ENCODE measurements at places on chromosomes 5 and 9.

DNA sequence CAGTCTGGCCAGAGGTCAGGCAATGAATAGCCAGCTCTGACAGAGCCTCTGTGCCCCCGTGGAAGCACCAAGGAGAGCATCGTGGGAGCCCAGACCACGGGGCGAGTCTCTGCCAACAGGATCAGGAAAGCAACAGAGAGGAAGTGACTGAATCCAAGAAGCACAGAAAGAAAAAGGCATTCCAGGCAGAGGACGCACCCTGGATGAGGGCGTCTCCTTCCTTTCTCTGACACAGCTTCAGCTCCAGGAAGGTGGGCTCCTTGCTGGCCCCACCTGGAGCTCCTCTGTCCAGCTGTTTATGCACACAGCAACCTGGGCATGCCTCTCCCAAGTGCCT, 16.6 kb downstream of the HK3 start:
- DNase-seq: no peak

GRCh38 chr9:121562301-121562700, 62.7 kb upstream of the GGTA1 start:
- DNase-seq: no peak

GRCh38 chr9:128015696-128016095, 34.9 kb upstream of the EEIG1 start:
- no peak for DNase-seq

- DNase-seq: no peak
Observed at GRCh38 chr9:136688274-136689107, 1.2 kb upstream of the AGPAT2 start.

- no peak for DNase-seq
Observed at GRCh38 chr9:121783521-121784507, 132.4 kb downstream of the DAB2IP start.

GRCh38 chr5:38695021-38695958, 138.8 kb upstream of the LIFR start:
- no peak for DNase-seq

- DNase-seq: no peak
Observed at GRCh38 chr5:10595672-10596309, 31.9 kb downstream of the ANKRD33B start.

DNA sequence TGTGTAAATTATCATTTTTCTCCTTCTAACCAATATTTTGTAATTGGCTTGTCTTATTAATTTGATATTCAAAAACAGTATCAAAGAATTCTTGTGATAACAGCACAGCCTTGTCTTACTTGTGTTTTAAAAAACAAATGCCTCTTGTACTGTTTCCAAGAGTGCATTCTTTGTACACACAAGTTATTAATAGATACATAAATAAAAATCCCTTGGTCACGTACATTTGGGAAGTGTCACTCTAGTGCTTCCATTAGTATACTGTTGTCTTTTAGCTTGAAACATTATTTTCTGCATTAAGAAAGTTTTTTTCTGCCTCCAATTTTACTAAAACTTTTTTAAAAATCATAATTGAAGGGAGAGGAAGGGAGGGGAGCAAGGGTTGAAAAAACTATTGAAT, 133.2 kb downstream of the PIP5K1B start:
- DNase-seq: no peak

GRCh38 chr5:154384480-154385235, 61.1 kb upstream of the SAP30L start:
- DNase-seq: no peak

DNA sequence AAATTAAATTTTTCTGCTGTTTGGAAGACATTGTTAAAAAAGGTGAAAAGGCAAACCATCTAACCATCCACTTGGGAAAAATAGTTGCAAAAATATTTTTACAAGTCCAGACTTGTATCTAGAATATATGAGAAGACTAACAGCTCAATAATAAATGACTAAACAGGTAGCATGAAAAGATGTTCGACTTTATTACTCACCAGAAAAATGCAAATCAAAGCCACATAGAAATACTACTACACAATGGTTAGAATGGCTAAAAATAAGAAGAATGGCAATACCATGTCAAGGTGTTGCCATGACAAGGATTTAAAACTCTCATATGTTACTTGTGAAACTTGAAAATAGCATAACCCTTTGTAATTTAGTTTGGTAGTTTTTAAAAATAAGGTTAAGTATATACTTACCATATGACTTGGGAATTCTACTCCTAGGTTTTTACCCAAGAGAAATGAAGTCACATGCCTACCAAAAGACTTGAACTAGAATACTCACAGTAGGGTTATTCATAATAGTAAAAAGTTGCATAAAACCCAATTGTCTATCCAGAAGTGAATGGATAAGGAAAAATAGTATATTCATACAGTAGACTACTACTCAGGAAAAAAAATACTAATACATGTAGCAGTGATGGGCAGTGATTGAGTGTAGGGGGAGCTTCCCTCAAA, 93.8 kb downstream of the VPS13A start:
- DNase-seq: no peak

DNA sequence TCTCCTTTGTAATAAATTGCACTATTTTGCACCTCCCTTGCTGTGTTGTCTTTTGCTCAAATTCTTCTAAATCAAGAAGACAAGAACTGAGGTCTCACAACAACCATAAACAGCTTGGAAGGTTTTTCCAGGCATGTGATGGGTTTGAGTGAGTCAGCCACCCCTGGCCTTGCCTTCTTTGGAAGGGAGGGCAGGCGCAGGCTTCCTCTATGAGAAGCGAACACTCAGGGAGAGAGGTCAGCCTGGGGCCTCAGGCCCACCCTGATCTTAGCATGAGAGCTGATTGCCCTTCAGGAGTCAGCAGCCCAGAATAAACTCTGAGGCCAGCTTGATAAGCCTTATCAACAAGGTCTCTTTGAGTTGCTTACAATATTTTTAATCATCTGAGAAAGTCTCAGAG, 31.6 kb downstream of the S1PR3 start:
- DNase-seq: no peak

GRCh38 chr9:76218886-76219445, 175.3 kb downstream of the RFK start:
- DNase-seq: no peak

DNA sequence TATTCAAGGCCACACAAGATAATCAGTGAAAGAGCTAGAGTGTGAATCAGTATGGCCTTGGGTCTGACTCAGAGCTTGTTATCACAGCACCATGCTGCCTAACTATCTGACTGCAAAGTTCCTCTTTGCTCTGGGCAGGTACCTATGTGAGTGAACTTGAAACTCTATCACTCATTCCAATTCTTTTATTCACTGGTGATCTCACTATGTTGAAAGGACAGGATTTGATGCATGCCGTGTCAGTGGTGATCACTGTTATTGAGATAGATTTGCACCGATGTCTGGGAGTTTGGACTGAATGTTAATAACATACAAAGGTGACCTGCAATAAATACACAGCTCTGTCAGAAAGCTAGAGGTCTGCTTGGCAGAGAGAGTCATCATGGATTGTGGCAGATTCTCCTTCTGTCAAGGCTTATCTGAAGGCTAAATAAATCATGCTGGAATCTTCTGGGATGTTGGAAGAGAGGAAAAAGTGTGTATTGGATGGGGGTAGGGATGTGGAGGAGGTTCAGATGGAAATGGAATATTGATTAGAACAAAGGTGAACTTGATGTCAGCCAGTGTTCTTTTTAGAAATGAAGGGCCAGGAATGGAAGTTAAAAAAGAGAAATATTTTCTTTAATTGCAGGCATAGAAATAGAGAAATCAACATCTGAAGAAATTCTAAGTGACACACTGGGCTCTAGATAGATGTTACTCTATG, 91.8 kb upstream of the TNC start:
- no peak for DNase-seq

DNA sequence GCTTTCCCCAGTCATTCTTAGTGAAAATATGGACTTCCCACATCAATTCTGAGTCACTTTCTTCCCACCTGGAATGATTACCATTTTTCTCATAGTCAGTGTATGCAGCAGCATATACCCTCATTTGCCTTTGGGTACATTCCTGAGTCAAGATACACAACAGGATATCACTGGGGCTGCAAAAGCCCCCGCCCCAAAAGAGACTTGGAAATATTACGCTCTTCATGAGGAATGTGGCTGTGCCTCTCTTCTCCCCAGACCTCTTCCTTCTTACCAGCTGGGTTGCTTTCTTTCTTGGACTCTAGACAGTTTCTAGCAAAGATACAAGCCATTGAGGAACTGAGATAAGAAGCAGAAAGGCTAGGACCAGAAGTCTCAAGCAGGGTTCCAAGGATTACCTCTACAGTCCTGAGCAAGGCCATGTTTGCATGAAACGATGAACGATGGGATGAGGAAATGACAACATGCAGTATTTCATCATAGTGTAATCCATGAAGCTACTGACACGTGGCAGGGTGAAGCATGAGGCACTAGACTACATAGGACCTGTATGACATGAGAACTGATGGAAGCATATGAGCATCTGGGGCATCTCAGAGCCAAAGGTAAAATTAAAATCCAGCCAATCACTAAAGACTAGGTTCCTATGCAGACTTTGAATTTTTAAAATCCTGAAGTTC, 218.1 kb downstream of the RAB3C start:
- DNase-seq: no peak

GRCh38 chr9:124869986-124870560, 8.1 kb downstream of the ARPC5L start:
- DNase-seq: peak; percentile 85

DNA sequence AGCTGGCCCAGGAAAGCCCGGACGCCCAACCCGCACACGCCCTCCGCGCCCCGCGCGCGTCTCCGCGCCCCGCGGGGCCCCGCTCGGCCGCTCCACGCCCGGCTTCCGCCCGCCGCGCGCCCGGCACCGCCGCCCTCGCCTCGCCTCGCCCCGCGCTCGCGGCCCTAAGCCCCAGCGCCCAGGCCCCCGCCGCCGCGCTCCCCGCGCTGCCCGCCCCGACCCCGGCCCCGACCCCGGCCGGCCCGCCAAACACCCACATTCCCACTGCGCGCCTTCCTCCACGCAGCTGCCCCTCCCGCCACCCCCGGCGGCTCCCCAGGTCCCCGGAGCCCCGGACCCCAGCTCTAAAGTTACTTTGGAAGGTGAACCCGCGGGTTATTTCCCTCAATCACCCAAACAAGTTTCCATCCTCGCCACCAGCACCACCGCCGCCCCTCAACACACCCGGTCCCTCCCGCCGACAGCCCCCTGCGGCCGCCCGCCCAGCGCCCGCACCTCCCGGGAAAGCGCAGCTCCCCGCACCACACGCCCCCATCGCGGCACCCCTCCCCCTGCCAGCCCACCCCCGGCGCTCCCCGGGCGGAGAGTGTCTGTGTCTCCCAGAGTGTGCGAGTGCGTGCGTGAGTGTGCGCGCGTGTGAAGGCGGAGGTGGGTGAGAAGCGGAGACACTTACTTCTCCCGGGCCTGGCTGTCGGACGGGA, 439 bp downstream of the SSBP2 start:
- peak; percentile 10 for DNase-seq

GRCh38 chr9:107020040-107020530, 157.1 kb downstream of the ZNF462 start:
- DNase-seq: no peak

GRCh38 chr5:167050568-167051401, 1240.7 kb upstream of the WWC1 start:
- no peak for DNase-seq
